Activated T-helper 1 cell treated with anti-CD3 and anti-CD28 coated beads, Interleukin-12 subunit alpha, Interleukin-12 subunit beta, Interleukin-2, Interleukin-4 antibody, amounts not matched to agents 30 ng/mL and 10 ng/mL and 1 ng/mL, durations not matched to agents 14 hours and 24 hours and 36 hours (primary cell): ENCODE measurements at places on chromosomes 6 and 20. TPM values are rescaled to one million over a fixed set of nuclear protein-coding genes. Genes with fewer than 3 reads are reported as not detected.

DNA sequence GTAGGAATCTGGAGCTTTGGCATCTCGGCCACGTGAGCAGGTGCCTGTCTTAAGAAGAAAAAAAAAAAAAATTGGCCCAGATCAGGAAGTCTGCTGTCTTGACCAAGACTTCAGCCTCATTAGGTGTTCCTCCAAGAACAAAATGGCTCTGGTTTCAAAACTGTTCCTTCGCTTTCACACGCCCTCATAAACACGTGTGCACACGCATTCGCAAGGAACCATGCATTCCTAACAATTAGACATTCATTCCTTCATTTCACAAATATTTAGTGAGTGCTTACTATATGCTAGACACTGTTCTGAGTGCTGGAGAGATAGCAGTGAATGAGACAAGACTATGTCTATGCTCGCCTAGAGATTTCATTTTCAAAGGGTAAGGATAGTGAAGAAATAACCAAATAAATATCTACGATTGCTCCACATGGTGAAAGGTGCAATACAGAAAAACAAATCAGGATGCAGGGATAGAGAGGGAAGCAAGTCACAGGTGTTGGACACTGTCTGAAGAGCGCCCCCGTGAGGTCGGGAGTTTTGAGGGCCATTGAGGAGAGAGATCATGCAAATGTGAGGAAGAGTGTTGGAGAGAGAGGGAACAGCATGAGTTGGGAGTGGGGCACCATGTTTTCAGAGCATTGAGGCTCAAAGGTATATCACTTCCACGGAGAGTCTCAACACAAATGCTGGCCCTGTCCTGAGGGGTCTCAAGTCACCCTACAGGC is 53.3 kb downstream of the CCDC170 start:
- H3K4me1 ChIP-seq: no peaks in the 10 kb centered on the region
- no peaks in the 10 kb centered on the region for H3K27me3 ChIP-seq
- no peaks in the 10 kb centered on the region for H3K36me3 ChIP-seq
- H3K27ac ChIP-seq: no peak overlapping the region

DNA sequence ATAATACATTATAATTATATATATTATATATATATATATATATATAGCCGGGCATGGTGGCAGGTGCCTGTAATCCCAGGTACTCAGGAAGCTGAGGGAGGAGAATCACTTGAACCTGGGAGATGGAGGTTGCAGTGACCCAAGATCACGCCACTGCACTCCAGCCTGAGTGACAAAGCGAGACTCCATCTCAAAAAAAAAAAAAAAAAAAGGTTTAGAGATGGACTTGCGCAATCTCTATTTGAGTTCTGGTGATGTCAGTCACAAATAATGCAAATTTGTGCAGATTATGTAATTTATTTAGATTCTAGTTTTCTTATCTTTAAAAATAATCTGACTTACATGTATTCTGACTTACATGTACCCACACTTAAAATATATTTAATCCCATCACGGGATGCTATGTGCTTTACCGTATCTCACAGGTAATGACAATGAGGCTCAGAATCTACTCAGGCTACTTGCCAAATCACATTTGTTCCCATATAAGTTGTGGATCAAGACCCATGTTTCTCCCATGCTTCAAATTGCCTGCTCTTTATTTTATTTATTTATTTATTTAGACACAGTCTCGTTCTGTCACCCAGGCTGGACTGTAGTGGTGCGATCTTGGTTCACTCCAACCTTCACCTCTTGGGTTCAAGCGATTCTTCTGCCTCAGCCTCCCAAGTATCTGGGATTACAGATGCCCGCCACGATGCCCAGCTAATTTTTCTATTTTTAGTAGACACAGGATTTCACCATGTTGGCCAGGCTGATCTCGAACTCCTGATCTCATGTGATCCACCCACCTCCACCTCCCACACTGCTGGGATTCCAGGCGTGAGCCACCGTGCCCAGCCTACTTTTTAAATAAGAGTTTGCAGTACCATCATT is 7.6 kb upstream of the UST start:
- no peaks in the 10 kb centered on the region for H3K4me1 ChIP-seq
- H3K27ac ChIP-seq: no peak overlapping the region
- peaks cover 27% of the 10 kb centered on the region for H3K27me3 ChIP-seq
- H3K36me3 ChIP-seq: no peaks in the 10 kb centered on the region

- H3K4me3 ChIP-seq: no peak overlapping the region
- no peak for DNase-seq
- H3K4me1 ChIP-seq: no peaks in the 10 kb centered on the region
These were observed 28.7 kb downstream of the SIRPD start for GRCh38 chr20:1528811-1529210.

- H3K36me3 ChIP-seq: no peaks in the 10 kb centered on the region
- no peak overlapping the region for H3K27ac ChIP-seq
- H3K27me3 ChIP-seq: no peaks in the 10 kb centered on the region
- DNase-seq: no peak
These were observed 514.7 kb upstream of the AGPAT4 start for GRCh38 chr6:161788531-161788930.

C6orf132 gene
- 0.18 and 0.20 TPM in 2 replicates for total RNA-seq

KHDC1 gene
- total RNA-seq: 4.8 and 6.4 TPM in 2 replicates

- H3K36me3 ChIP-seq: no peaks in the 10 kb centered on the region
- no peak overlapping the region for H3K27ac ChIP-seq
- no peak for DNase-seq
- no peak overlapping the region for H3K4me3 ChIP-seq
These were observed 146.7 kb upstream of the PTPN1 start for GRCh38 chr20:50363479-50363878.

DNA sequence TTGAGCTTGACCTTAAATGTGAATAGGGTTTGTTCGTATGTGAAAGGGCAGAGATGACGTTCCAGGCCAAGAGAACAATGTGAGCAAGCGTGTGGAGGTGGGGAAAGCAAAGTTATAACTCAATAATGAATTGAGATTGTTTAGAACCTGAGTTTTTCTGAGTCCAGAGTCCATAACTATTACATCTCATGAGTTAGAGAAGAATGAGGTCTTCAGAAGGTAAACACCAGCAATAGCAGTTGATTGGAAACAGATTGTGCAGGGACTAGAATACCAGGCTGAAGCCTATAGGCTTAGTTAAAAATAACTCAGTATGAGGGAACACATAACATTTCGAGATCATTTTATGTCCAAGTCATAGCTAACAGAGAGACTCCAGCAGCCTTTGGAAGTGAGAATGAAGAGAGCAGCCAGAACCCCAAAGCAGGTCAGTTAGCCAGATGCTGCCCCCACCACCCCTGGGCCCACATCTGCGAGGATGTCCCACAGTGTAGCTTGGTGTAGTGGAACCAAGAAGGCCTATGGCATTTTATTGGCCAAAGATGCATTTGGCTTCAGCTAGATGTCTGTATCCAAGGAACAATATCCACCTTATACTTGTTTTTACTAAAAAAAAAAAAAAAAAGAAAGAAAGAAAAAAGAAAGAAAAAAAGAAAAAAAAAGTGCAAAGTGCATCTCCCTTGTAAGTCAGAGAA is 121.7 kb downstream of the TNFRSF21 start:
- H3K27me3 ChIP-seq: no peaks in the 10 kb centered on the region
- no peaks in the 10 kb centered on the region for H3K4me1 ChIP-seq
- DNase-seq: no peak
- H3K4me3 ChIP-seq: no peak overlapping the region
- no peaks in the 10 kb centered on the region for H3K36me3 ChIP-seq
- no peak overlapping the region for H3K27ac ChIP-seq

GRCh38 chr6:36596356-36596755 is 2.2 kb downstream of the SRSF3 start:
- peak overlapping the region; percentile 97 for H3K4me3 ChIP-seq
- H3K36me3 ChIP-seq: peaks cover 68% of the 10 kb centered on the region
- peak overlapping the region; percentile 100 for H3K27ac ChIP-seq
- no peaks in the 10 kb centered on the region for H3K27me3 ChIP-seq
- H3K4me1 ChIP-seq: peaks cover 62% of the 10 kb centered on the region

GRCh38 chr6:34047913-34048867 is 97.7 kb downstream of the GRM4 start:
- peaks cover 2% of the 10 kb centered on the region for H3K27me3 ChIP-seq
- H3K4me1 ChIP-seq: peaks cover 6% of the 10 kb centered on the region
- no peak for DNase-seq
- no peak overlapping the region for H3K4me3 ChIP-seq

- no peaks in the 10 kb centered on the region for H3K36me3 ChIP-seq
- no peak overlapping the region for H3K4me3 ChIP-seq
- H3K4me1 ChIP-seq: no peaks in the 10 kb centered on the region
- no peak for DNase-seq
These were observed 11.0 kb upstream of the KHDC1L start for GRCh38 chr6:73236144-73236750.

DNA sequence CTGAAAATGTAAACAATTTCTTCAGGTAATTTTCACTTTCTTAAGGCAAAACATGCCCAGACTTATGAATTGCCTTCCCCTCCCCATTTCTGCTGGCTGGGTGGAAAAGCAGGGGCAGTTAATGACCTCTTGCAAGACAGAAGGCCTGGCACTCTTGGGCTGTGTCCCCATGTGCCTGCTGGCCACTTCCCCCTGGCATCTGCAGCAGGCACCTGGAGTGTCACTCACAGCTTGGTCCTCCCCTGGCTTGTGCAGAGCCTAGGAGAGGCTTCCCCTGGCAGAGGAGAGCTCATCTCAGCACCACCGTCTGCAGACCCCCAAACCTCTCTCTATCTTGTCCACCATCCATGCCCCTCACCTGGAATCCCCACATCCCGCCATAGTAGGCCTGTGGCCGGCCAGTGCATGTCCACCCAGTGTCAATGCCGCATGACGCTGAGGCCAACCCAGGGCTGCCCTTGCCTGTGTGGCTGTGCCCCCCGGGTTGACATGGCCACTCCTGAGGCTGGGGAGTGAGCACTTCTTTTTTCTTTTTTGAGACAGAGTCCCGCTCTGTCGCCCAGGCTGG is 83.5 kb upstream of the SLC22A23 start:
- H3K27me3 ChIP-seq: peaks cover 6% of the 10 kb centered on the region
- no peak for DNase-seq
- no peaks in the 10 kb centered on the region for H3K4me1 ChIP-seq
- H3K27ac ChIP-seq: no peak overlapping the region
- no peaks in the 10 kb centered on the region for H3K36me3 ChIP-seq

DNA sequence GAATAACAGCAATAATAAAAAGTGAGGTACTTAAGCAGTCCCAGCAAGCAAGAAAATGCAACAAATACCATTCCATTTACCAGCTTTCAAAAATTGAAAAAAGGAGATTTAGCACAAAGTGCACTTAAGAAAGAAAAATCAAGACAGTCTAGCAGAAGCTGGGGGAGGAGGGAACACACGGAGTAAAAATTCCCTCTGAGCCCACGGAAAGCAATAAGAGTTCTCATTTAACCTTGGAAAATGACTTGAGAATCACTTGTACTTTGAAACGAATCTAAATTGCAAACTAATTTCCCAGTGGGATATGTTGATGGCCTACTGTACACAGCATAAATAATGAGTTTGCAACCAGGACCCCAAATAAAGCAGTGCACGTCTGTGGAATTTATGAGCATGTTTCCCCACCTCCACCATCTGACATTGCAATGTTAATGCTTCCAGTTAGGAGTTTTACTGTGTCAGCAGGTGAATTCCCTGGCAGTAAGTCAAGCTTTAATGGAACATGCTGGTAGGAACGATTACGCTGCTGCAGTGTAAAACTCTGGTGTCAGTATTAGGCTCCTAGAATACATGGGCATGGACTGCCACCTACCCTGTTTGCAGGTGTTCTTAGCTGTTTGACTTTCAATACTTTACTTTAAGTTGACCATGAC is 386.8 kb downstream of the HDGFL1 start:
- peaks cover 2% of the 10 kb centered on the region for H3K27me3 ChIP-seq
- DNase-seq: no peak
- H3K4me3 ChIP-seq: no peak overlapping the region
- H3K27ac ChIP-seq: no peak overlapping the region
